ENCODE measurements at places on chromosomes 13 and 19. TPM values are rescaled to one million over a fixed set of nuclear protein-coding genes. Genes with fewer than 3 reads are reported as not detected.

DNA sequence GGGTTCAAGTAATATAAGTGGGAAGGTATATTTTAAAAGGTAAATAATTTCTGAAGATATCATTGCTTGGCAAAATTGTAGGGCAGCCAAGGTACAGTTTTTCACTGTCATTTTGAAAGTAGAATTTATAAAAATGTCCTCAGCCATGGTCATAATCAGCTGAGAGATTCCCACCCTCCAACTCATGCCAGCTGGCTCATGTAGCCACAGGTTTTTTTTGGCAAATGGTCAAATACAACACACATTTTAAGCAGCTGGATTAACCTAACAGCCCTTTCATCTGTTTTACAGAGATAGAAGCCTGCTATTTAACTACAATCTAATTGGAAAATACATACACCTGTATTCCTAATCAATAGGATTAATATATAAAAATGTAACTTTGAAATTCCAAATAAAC lies 619.2 kb upstream of the SGCG start:
- no peak for DNase-seq

DNA sequence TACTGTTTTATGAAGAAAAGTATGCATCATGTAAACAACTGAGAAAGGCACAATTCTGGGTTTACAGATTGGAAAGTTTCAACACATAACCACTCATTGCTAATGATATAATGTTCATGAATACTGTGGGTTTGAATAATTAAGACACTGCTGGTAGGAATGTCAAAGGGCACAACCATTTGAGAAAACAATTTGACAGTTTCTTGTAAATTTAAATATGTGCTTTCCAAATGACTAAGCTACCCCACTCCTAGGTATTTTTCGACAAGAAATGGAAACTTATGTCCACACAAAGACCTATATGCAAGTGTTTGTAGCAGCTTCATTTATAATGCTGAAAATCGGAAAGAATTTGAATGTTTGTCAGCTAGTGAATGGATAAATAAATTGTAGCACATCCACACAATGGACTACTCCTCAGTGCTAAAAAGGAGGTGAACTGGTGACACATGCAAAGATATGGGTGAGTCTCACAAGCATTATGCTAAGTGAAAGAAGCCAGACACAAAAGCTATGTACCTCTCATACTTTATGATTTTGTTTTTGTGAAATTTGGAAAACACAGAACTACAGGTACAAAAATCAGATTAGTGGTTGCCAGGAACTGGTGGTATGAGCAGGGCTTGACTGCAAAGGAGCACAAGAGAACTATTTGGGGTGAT lies 44.8 kb upstream of the FLT1 start:
- DNase-seq = no peak

DNA sequence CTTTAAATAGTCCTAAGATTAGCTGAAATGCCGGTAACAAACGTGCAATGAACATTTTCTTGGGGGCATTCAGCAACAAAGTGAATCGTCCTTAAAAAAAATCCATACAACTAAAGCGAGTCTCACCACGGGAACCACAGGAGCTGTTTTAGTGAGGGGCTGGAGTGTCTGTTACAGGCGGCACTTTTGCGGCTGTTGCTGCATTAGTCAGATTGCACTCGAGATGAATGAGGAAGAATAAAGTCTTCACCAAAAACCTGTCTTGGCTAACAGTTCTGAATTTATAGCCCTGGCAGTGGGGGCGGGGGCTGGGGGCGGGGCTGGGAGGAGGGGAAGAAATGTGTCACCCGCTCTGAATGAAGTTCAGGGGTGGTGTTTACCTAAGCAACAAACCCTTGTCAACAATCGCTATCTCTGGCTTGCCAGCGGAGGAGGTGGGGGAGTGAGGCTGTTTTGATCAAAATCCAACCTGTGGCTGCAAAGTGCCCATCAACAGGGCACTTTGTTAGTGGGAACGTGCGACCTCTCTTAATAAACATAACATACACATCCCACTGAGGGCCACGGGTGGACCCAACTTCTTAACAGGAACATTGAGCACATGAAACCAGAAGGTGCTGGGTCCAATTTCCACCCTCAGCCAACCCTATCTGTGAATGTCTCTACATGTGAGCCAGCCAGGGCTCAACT lies 44.5 kb downstream of the RFX2 start:
- no peak for DNase-seq

DNA sequence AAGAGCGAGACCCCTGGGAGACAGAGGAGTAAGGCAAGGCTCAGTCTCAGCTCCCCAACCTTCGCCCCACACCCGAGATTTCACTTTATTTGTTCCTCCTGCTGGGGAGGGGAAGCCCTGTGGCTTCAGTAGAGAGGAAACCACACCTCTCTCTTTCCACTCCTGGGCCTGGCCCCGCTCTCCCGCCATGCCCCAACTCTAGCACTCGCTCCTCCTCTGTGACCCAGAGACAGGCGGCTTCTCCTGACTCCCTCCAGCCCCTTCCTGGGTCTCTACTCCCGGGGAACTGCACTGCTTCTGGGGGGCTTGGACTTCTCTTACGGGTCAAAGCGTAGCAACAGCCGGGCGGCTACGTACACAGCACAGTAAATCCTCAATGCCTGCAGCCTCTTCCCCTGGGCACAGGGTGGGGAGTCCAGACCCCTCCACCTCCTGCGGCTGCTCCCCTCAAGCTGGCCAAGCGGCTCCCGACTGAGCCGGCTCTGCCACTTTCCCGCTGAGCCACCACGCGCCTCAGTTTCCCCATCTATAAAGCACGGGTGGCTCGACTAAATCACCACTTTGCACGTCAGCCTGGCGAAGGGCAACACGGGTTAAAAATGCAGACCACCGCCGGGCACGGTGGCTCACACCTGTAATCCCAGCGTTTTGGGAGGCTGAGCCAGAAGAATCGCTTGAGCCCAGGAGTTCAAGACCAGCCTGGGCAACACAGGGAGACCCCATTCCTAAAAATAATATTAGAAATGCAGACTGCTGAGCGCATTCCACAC lies 1.4 kb downstream of the RNF126 start:
- DNase-seq = no peak

DNA sequence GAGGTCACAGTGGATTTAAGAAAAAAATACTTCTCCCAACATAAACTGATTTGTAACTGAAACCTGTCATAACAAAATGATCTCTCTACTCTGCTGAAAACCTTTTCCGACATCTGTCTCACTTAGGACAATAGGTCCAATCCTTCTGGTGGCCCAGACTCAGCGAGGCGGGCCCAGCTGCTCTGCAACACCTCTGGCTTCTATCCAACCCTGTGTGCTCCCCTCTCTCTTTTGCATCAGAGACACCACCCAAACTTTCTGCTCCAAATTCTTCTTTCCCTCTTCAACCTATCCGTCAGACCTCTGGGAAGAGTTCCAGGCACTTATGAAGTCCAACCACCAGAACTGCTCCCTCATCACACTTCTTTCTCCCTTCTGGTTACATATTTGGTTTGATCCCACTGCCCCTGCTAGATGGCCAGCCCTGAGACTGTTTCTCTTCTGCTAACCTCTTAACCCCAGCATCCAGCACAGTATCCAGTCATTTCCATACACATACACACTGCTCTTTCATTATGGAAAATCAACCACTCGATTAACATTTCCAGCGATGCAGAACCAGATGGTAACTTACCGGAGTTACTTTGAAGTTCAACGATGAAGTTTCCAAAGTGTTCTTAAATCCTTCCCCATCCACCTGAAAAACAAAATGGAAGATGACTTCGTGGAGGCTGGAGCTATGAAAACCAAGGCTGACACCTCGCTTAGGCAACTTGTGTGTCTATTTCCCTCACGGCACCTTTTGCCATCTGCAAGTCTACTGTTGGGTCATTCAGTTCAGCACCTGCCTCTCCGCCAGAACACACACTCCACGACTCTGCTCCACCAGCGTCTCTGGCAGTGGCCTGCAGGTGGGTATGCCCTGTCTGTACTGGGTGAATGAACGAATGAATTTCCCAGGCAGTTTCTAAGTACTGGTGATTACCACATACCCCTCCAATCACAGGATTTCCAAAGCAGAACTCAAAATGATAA lies 9.4 kb downstream of the SAFB2 start:
- no peak for DNase-seq

DNA sequence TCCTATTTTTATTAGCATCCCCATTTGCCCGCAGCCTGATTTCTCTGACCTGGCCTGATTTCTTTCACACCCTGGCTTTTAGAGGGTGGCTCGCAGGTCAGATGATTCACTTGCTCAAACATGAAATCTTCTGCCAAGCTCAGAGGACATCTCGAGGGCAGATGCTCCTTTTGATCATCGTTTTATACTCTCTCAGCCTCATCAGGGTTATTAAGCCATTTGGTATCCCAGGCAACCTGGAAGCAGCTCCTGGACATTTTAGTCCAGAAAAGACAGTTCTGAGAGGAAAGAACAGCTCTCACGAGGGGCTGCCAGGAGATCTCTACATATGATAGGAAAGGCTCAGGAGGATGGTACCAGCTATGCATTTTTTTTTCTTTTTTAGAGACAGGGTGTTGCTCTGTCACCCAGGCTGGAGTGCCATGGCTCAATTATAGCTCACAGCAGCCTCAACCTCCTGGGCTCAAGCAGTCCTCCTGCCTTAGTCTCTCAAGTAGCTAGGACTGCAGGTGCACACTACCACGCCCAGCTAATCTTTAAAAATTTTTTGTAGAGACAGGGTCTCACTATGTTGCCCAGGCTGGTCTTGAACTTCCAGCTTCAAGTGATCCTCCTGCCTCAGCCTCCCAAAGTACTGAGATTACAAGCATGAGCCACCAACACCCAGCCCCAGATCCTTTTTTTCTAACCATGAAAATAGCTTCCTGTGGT lies 165.4 kb downstream of the KATNAL1 start:
- no peak for DNase-seq

DNA sequence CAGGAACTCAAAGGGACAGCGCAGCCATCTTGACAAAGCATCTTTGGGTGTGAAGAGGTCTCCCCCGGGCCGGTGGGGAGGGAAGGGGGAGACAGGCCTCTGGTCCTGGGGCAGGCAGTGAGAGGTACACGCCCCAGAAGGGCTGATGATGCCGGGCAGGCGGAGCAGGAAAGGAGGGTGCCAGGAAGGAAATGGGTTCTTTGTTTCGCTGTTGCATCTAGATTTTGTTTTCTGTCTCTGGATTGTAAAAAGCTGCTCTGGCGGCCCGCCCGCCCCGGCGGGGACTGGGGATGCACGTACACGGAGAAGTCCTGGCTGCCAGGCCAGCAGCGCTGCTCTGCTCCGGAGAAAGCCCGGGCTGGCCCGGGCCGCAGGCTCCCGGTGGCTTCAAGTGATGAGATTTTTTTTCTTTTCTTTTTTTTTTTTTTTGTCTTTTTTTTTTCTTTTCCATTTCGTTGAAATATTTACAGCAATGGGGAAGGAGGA lies 13.2 kb upstream of the ASF1B start:
- DNase-seq = no peak

GRCh38 chr13:51697181-51697580 lies 106.8 kb downstream of the DHRS12 start:
- no peak for DNase-seq

GRCh38 chr13:110882972-110883371 lies 31.9 kb downstream of the ANKRD10 start:
- no peak for DNase-seq

Gene ATP4B
- not detected for total RNA-seq

Gene SIAH3
- total RNA-seq = not detected

Gene SYDE1
- 47.7 TPM for total RNA-seq

Gene KLHL1
- total RNA-seq = not detected

Measured in Panc1 (cell line).